ENCODE measurements at places on chromosomes 4 and X. TPM values are rescaled to one million over a fixed set of nuclear protein-coding genes. Genes with fewer than 3 reads are reported as not detected.

IL1RAPL2 gene
- total RNA-seq: not detected

TCEANC gene
- total RNA-seq: 3.6 TPM

F8A1 gene
- total RNA-seq: 1.1 TPM

NELFA gene
- total RNA-seq: 11.6 TPM

ANOS1 gene
- total RNA-seq: under 0.01 TPM

CT45A2 gene
- total RNA-seq: not detected

ZNF518B gene
- 24.5 TPM for total RNA-seq

IL3RA gene
- 0.09 TPM for total RNA-seq

GPRASP3 gene
- total RNA-seq: 5.0 TPM

SPANXB1 gene
- not detected for total RNA-seq

CD40LG gene
- not detected for total RNA-seq

COMMD8 gene
- 19.3 TPM for total RNA-seq

ADH1A gene
- total RNA-seq: not detected

SLC4A4 gene
- 25.9 TPM for total RNA-seq

SLC2A9 gene
- 4.3 TPM for total RNA-seq

MAGIX gene
- total RNA-seq: 1.4 TPM

NALF2 gene
- total RNA-seq: not detected

EPHA5 gene
- total RNA-seq: 19.0 TPM

OFD1 gene
- total RNA-seq: 10.0 TPM

UVSSA gene
- 6.8 TPM for total RNA-seq

LIAS gene
- total RNA-seq: 6.5 TPM

NXF2B gene
- total RNA-seq: not detected

TLR6 gene
- 1.4 TPM for total RNA-seq

DKK2 gene
- total RNA-seq: 0.09 TPM

REELD1 gene
- total RNA-seq: not detected

TMEM154 gene
- total RNA-seq: 2.3 TPM

SPIN2A gene
- total RNA-seq: 0.57 TPM

DHRSX gene
- 27.6 TPM for total RNA-seq

GPC3 gene
- 1.9 TPM for total RNA-seq

TMEM164 gene
- total RNA-seq: 12.1 TPM

ARHGEF6 gene
- total RNA-seq: 11.6 TPM

MAGEB10 gene
- not detected for total RNA-seq

KIAA1210 gene
- not detected for total RNA-seq

TMPRSS11A gene
- total RNA-seq: not detected

CLGN gene
- 5.8 TPM for total RNA-seq

SRPK3 gene
- total RNA-seq: 0.43 TPM

CDX4 gene
- not detected for total RNA-seq

GPRIN3 gene
- total RNA-seq: under 0.01 TPM

ASB5 gene
- total RNA-seq: 2.4 TPM

PAGE2B gene
- total RNA-seq: 0.28 TPM

FATE1 gene
- not detected for total RNA-seq

HTN3 gene
- not detected for total RNA-seq

PRDM8 gene
- 2.8 TPM for total RNA-seq

PQBP1 gene
- total RNA-seq: 70.8 TPM

ERCC6L gene
- total RNA-seq: 0.28 TPM

FAM120C gene
- 3.4 TPM for total RNA-seq

DMD gene
- total RNA-seq: 3.4 TPM

GSX2 gene
- total RNA-seq: not detected

XG gene
- total RNA-seq: 7.9 TPM

GAGE12E gene
- not detected for total RNA-seq

ZCCHC12 gene
- under 0.01 TPM for total RNA-seq

F8A2 gene
- total RNA-seq: not detected
